Dorsolateral prefrontal cortex (tissue), 122 donors: ENCODE measurements at places on chromosomes 3 and 15. TPM values are rescaled to one million over a fixed set of nuclear protein-coding genes. Genes with fewer than 3 reads are reported as not detected.

The NMNAT3 gene
- 21.0 TPM for total RNA-seq

The PTH1R gene
- total RNA-seq: 30.9 TPM

The CCDC71 gene
- 14.5 TPM for total RNA-seq

The CPEB1 gene
- total RNA-seq: 67.4 TPM

The GOLGA8Q gene
- total RNA-seq: 8.4 TPM

The CNTN4 gene
- total RNA-seq: 61.9 TPM
